ENCODE measurements at places on chromosomes 2 and 18.

GRCh38 chr2:241951920-241952319 is 82.4 kb downstream of the RTP5 start:
- DNase-seq: no peak

DNA sequence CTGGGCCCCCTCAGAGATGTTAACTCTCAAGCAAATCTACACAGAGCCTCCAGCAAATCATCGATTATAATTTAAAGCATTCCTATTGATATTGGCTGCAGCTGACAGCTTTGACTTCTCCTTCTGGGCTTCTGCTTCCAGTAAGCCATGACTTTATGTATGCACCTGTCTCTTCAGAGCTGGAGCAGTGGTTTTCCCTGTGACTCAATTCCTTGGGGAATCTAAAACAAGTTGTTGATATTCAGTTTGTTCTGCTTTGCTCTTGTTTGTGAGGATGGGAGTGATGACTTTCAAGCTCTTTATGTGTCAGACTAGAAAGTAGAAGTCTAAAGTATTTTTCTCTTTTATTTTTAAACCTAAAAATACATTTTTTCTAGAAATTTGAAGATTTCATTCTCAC is 45.1 kb upstream of the TNP1 start:
- DNase-seq: no peak

GRCh38 chr2:14424478-14425390 is 207.8 kb upstream of the LRATD1 start:
- DNase-seq: no peak

DNA sequence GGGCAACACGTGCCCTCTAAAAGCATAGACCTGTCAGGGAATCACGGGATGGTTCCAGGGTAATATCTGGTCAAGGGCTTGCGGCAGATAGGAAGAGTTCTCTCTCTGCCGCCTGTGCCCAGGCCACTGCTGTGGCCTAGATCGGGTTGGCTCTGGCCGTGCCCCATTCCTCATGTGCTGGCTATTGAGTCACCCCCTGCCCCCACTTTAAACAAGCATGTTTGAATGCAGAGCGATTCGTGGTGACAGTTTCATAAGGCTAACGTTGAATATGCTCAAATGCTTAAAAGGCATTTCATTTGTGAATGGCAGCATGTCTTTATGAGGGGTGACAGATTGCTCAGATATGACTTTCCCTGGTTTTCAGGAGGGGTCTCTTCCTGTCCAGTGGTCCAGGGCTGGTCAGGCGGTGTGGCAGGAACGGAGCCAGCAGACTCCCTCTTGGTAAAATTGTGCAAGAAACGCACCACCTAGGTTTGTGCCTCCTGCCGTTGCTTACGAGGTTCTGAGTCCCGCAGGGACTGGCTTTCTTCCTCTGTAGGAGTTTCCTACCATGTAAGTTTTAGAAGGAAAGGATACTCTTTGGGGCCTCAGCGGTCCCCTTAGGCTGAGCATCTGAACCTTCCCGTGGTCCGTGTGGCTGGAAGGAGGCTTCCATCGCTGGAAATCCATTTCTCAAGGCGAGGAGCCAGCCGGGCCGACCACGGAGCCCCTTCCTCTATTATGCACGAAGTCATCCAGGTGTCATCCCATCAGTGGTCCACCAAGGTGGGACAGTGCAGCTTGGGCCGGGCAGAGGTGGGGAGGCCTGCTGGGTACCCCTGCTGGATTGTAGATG is 50.2 kb downstream of the AGAP1 start:
- no peak for DNase-seq

DNA sequence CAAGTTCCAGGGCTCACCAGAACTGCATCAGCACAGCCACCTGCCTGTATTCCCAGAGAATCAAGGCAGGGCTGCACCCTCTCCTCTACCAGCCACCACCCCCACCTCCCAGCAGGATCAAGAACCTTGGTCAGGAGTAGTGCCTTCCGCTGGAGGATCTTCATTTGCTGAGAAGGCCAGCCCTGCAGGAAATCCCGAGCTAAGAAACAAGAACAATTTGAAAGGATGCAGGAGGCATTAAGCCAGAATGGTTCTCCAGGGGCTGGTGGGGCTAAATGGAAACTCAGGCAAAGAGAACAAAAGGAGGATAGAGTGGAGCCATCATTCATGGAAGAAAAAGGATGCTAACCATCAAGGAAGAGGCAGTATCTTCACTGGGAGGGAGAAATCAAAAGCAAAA is 147.3 kb upstream of the SLC14A2 start:
- DNase-seq: no peak

DNA sequence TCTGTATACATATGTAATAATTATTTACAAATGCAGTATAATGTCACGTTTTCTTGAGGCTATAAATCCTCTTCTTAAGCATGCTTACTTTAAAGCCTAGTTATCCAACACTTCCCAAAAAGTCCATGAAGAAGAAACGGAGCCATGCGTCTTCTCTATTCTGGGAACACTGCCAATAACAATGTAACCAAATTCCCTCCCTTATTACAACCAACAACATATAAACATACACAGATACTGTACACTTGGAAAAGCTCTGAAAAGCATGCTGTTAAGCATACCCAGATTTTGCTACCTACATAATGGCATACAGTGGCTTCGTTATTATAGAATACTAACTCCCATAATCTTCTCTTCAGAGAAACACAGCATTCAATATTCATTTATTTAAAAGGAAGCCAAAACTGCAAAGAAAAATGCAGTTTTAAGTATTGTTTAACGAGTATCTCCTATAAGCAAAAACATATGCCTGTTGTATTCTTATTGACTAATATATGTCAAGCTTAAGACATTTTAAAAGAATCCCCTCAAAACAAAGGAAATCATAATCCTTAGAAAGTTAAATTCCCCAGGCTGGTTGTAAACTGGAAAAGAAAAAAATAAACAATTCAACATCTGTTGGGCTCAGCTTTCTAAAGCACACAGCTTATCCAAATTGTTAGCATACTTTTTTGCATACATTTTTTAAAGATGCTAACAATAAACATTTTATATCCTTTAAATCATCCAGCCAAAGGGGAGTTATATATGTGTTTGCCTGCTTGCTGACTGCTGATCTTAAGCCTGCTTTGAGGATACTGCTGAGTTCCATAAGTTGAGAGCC is 83.4 kb downstream of the SLC25A12 start:
- DNase-seq: no peak

DNA sequence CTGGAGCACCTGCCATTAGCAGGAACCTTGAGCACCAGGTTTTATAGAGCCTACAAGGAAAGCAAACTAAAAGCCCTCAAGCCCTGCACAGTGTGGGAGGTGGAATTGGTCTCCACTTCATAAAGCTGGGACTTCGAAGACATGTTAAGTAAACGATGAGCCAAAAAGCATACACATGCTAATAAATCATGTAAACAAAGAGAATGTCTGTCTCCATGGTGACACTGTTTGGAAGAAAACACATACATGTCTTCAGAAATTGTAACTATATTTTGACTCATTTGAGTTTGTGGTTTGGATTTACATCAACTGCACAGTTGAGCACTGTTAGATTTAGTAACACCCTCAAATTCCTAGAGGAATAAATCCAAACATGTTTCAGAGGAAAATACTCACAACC is 978.5 kb upstream of the LRRTM1 start:
- DNase-seq: no peak

- DNase-seq: no peak
Observed at GRCh38 chr2:84768840-84769239, 112.0 kb downstream of the TRABD2A start.

DNA sequence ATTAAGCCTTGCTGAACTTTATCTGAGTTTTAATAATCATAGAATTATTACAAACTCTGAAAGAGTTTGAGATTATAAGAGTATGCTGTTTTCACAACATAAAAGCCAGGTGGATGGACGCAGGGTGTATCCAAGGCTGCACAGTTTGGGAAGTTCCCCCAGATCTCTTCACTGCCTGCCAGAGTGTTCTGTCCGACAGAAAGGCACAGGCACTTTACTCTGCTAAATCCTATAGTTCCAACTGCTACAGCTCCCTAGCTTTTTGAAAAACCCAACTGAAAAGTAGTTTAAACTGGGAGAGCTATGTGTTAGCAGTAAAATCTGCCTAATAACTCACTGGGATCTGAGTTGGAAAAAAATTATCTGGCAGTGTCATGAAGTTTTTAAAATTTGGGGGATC is 38.0 kb downstream of the MFSD6 start:
- DNase-seq: no peak

GRCh38 chr2:55052129-55053061 is 2.1 kb upstream of the RTN4 start:
- DNase-seq: no peak

DNA sequence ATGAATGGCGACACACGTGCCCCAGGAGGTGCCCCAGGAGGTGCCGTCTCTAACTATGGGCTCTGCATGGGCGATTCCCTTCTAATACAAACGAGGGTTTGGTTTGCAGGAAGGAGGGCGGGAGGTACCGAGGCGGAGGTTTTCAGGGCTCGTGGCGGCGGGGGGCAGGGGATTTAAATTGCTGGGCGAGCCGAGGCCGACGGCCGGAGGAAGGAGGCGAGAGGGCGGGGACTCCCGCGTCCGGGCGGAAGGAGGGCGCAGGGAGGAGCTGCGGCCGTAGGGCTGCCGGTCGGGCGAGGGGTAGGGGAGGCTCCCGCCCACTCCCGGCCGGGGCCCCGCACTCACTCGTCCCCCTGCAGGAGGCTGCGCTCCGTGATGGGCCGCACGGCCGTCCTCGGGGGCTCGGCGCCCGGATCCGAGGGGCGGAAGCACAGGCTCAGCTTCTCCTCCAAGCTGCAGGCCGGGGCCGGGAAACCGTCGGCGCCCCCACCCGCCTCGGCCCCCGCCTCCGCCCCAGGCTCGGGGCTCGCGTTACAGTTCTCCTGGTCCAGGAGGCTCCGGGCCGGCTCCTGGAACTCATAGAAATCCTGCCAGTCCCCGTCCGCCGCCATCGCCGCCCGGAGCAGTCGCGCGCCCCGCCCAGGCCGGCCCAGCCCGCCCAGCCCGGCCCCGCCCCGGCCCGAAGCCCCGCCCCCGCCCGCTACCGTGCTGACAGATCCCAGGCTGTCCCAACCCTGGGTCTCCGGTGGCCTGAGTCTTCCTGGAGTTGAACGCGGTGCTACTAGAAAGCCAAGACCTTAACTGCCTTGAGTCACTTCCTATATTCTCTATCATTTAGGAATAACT is at the start of gene FEZ2:
TSS of gene FEZ2 (minus strand) at position 637 of the 846 bp plus-strand sequence. CDS start at position 611, 26 bp downstream.
- peak; percentile 68 for DNase-seq

GRCh38 chr2:175965773-175966172 is 36.3 kb downstream of the LNPK start:
- DNase-seq: no peak

GRCh38 chr2:160227293-160227915 is 27.3 kb upstream of the ITGB6 start:
- DNase-seq: no peak

DNA sequence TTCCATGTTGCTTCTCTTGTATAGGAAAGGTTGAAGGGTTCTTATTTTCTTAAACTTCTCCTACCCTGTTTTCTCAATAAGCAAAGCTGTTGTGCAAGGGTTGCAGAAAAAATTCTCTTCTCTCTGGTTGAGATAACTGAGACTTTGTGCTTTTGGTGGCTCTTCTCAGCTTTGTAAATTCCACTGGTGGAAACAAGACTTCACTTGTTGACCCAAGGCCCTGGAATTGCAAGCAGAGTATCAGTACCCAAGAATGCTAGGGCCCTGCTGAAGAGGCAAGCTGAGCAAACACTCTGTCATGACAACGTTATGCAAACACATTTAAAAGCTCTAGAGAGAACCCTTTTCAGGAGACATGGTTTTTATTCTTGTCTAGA is 294.7 kb upstream of the EPAS1 start:
- no peak for DNase-seq

DNA sequence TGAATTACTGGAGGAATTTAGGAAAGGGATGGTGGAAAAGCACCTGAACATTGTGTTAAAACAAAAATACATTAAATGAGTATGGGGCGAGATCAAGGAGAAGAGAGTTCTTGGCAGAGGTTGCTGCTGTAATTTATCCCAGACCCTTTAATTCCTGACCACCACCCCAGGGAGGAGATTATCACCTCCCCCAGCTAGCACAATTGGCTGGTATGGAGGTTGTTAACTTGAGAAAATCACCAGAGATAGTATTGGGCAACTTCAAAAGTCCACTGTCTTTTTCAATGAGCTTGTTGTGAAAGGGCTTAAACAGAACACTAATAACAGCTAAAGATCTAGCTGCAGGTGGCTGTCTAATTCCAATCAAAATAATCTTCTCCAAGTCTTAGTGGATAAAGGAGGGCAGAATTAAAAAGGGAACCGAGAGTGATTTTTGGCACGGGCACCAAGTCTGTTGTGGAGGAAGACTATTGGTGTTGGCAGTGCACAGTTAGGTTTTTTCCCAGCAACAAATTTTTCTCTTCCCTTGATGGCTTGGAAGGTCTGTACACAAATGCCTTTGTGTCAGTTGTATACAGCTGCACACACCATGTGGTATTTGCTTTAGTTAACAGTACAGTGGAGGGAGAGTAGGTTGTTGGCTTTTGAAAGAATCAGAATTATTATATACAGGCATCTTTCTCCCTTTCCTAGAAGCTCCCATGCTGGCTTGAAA is 289.5 kb downstream of the SLC4A3 start:
- no peak for DNase-seq

DNA sequence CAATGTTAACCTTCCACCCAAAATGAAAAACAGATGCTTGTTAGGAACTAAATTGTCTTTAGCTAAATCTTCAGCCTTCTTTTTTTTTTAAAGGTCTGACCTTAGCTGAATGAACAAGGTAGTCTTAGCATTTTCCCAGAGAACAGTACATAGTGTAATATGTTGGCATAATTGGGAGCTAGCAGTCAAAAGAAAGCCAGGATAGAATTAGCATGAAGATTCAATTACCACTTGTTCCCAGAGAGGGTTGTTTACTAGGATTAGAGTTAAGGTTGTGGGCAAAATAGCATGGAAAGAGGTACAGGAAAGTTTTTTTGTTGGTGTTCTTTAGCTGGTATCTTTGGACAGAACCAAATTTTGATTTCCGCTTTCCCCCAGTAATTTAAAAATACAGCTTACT is 6.9 kb downstream of the CDH20 start:
- no peak for DNase-seq

DNA sequence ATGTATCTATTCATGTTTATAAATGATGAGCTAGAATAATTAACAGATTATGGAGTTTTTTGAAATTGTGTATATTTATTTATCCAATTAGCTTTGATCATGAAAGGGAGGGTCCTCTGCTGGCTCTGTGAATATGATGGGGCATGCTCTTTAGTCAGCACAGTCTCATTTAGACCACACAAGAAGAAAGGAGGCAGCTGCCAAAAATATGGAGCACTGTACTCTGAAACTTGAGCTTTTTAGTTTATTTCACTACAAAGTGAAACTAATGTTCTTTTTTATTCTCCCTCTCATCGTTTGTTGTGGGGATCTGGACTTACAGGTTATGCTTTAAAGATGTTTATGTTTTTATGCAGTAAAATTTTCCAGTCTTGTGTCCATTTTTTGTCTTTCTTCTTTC is 266.9 kb upstream of the GULP1 start:
- no peak for DNase-seq

DNA sequence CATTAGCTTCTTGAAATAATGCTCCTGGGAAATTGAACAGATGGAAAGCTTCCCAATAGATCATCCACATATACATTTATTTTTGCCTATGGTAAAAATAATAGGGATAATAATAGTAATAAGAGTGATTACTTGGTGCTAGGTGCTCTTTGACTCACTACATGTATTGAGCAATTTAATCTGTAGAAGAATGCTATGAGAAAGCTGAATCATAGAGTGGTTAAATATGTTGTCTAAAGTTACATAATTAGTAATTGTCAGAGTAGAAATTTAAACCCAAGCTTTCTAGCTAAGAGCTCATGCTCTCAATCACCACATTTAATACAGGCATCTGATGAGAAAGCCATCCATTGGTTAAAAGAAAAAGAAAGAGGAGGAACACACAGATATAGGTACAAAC is 590.5 kb upstream of the SLC8A1 start:
- no peak for DNase-seq
